ENCODE measurements at places on chromosomes 7 and 10.

DNA sequence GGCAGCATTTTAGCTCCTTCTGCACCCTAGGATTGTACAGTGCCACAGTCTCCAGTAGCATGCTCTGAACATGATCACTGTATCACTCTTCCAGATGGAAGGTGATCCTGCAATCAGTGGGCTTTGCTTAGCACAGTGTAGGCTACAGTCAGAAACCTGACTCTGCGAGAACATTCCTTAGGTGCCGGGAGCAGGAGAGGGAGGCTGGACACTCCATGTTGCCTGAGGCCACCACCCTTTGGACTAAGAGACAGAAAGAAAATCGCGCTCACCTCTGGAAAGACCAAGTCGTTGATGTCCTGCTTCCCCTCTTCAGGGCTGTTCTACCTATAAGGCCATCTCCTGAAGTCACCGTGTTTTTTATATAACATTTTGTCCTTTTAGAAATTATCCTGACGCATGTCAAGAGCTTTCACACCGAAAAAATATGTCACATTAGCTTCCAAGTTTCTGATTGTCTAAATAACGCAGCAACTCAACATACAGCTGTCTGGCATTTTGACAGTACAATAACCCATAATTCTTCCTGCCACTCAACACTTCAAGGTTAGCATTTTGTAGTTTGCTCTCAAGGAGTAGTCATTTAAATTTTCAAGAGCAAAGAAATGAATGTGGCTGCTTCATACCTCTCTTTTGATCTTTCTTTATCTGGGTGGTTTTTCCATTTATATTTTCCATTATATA is 563.1 kb downstream of the LRMDA start:
- no peak for DNase-seq

- no peak for DNase-seq
Measured at GRCh38 chr10:21757185-21757901, 223.3 kb downstream of the MLLT10 start.

DNA sequence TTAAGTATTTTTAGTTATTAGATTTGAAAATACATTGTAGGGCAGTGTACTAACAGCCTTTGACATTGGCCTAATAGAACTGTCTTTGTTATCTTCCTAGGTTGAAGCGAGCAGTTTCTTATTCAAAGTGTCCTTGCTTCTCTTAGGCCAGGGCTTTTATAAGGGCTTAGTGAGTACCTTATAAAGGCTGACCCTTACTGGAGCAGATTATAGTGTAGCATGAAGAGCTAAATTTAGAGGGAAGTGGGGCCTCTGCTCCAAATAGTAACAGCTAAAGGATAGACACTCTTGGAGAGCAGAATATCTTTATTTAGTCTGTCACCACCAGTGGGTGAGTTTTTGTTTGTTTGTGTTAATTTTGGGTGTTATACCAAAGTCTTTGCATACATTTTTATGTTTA is 15.9 kb downstream of the BZW2 start:
- DNase-seq: no peak

DNA sequence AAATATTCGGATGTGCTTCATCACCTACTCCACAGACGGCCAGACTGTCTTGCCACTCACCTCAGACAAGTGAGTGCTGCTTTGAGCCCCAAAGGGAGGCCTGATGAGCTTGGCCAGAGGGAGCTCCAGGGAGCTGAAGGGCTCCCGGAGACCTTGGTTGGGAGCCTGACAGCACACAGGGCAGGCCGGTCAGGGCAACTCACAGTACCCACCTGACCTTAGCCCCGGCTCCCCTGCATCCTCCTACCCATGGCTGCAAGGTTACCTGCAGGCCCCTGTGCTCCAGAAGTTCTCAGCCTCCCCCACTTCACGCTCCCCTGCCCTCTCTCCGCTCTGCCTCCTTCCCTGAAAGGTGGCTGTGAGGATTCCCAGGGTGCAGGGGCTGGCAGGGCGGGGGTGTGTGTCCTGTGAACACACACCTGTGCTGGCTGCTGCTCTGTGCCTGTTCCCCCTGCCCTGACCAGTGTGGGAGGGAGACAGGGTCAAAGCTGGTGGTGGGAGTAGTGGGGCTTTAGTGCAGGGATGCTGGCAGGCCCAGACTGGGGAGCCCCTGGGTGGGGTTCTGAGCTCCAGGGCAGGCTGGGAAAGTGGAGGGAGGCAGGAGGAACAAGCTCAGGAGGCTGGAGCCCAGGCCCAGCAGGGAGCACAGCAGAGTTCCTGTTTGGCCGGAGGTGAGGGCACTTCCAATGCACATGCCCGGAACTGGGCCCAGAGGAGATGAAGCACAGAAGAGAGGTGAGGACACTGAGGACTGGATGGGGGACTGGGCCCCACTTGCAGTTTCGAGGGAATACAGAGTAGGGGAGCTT is 7.2 kb downstream of the ANTXRL start:
- DNase-seq: no peak

DNA sequence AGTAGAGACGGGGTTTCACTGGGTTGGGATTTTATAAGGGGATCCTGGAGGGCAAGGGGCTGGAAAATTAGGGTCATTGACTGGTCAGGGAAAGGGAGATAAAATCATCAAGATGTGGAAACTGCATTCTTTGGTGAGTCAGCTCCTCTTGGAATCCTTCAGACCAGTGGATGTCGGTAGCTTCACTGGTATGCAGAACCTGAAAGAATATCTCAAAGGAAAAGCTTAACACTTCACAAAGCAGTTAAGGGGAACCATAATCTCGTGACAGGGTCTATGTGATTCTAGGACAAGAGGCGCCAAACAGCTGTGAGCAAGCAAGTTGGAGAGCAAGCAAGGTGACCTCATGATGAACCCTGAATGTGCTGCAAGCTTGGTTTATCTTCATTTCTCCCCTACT is 634.7 kb upstream of the AUTS2 start:
- DNase-seq: no peak

DNA sequence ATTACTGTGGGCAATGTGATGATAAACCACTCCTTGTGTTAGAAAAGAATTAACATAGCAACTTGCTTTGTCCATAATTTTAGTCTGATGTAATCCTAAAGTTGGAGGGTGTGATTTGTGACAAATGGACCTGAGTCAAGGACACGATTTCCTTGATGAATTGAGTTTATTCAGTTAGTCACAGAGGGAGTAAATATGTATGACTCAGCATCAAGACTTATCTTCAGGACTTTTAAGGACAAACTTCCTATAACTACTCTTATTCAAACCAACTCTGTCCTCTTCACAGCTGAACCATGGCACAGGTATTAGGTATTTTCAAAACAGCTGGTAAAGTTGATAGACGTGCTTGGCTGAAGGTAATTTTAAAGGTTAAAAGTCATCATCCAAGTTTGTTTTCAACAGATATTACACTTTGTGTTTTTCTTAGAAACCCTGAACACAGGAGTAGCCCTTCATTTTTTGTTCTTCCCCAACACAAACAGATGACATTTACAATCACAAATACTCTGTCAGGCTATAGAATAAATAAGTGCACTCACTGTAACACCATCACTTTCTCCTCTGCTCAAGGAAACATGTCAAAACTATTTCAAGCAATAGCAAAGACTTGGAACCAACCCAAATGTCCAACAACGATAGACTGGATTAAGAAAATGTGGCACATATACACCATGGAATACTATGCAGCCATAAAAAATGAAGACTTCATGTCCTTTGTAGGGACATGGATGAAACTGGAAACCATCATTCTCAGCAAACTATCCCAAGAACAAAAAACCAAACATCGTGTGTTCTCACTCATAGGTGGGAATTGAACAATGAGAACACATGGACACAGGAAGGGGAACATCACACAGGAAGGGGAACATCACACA is 54.5 kb downstream of the COA1 start:
- DNase-seq: no peak

DNA sequence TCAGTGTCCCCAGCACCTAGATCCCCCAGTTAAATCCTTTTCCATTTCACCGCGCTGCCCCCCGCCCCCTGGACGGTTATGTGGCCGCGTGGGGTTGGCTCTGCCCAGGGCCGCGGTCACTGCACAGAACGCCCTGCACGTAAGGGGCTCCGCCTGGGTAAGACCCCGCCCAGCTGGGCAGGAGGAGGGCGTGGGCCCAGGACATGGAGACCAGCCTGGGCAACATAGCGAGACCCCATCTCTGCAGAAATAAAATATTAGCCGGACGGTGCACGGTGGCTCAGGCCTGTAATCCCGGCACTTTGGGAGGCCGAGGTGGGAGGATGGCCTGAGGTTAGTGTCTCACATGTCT is 650 bp upstream of the ZFAND2A start:
- DNase-seq: no peak
